ENCODE measurements at places on chromosomes 2 and 18.

- DNase-seq: no peak
Measured at GRCh38 chr2:151905963-151906632, 77.9 kb upstream of the ARL5A start.

- DNase-seq: no peak
Measured at GRCh38 chr2:68103030-68103708, 40.4 kb upstream of the C1D start.

DNA sequence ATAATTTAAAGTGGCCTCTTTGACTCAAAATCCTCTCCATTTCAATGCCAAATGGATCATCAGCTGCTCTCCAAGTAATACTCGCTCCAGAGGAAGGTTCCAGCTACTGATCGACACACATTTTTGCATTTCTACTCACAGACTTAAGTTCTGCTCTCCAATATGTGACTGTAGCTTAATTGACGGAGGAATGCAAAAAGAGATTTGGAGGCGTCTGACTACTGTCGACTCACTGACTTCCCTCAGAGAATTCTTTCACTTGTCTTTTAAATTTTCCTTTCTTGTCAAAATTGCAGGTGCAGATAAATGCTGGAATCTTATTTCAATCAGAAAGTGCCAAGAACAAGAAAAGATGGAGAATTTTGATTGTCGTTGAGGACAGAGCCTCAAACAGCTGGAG is 84.1 kb upstream of the PAPOLG start:
- no peak for DNase-seq

GRCh38 chr2:64296695-64297346 is 152.6 kb upstream of the PELI1 start:
- no peak for DNase-seq

DNA sequence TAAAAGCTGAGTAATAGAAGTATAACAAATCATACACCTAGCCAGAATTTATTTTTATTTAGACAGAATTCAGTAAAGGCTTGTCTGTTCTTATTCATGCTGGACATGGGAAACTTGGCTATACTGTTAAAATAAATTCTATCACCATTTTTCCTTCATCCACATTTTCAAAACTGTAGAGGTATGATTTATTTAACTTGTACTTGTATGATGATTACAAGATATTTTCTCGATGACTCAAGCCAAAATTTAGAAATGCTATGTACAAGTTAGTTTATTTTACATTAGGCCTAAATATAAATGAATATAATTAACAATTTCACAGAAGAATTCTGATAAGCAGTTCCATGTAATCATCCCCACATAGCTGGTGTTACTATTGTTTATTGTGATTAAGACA is 194.8 kb upstream of the DOK6 start:
- DNase-seq: no peak

GRCh38 chr2:230946429-230947234 is 21.6 kb upstream of the GPR55 start:
- no peak for DNase-seq

DNA sequence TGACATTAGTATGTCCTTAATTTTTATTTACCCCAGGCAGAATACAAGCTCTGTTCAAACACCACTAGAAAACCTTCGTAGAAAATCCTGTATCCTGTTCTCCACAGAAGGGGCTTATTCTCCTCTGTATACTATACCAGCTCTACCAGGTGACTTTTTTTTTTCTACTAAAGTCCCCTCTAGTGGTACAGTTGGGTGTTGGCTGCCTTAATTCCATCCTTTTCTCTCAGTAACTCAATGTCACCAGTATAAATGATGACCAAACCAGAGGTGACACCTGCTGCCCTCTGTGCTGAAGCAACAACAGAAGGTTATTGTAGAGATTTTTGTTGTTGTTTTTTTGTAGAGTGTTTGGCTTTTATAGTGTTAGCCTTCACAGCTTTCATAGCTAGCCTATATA is 1322.0 kb downstream of the LRP1B start:
- no peak for DNase-seq

DNA sequence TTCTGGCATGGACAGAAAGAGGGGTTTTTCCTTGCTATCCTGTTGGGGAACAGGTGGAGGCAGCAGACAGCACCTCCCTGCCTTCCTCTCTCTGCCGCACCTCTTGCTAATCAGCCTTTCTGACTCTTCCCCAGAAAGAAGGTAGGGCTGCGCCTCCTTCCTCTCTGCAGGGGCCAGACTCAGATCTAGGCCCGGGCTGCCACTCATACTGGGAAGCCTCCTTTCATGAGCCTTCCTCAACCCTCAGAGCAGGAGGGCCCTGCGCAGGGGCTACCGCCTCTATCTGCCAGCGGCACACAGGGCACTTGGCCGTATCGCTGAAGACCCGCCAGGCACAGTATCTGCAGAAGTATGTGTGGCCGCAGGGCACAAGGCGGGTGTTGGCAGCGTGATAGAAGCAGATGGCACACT is 7.1 kb downstream of the NEURL3 start:
- DNase-seq: no peak

DNA sequence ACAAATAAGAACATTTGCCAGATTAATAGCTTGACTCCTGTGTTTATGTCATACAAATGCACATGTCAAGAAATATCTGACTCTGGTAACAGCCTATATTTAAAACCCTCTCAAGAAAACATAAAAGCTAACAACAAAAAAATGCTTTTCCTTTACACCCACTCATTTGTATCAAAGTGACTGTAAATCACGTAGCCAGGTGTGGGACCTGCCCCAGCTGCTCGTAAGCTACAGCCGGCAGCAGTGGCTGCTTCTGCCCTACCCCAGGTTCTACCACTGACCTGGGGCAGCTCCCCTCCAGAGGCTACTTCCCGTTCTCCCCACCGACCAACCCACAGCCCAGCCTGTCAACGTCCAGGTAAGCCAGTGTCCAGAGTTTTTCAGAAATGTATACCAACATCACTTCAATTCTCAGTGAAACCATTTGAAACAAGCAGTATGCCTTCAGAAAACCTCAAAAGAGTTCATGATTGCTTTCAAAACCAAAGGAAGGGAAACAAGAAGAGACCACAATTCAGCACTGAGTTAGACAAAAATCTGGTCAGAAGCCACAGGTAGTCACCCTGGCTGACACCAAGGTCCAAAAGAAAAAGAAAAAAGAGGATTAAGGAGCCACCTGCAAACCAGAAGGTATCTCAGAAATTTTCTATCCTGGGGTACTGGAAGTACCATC is 40.4 kb downstream of the KIDINS220 start:
- DNase-seq: no peak

DNA sequence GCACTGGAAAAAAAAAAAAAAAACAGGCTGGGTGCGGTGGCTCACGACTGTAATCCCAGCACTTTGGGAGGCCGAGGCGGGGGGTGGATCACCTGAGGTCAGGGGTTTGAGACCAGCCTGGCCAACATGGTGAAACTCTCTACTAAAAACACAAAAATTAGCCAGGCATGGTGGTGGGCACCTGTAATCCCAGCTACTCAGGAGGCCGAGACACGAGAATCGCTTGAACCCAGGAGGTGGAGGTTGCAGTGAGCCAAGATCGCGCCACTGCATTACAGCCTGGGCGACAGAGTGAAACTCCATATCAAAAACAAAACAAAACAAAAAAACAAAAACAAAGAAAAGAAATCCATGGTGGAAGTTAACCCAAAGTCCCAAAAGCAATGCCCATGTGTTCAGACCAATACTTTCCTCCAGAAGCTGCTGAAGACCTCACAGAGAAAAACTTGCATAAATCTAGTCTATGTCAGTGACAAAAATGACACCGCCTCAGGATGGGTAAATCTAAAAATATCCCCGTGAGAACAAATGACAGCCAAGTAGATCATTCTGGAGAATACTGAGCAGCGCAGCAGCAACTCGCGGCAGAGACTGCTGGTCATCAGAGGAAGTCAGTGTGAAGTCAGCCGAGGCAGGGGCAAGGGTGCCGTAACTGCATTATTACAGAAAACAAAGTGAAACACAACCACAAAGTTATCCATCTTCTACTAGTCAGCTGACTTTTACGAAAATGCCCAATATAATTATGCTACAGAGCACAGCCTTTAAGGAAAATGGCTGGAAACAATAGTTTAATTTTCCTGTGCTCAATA is 41.0 kb downstream of the LPIN2 start:
- DNase-seq: no peak

DNA sequence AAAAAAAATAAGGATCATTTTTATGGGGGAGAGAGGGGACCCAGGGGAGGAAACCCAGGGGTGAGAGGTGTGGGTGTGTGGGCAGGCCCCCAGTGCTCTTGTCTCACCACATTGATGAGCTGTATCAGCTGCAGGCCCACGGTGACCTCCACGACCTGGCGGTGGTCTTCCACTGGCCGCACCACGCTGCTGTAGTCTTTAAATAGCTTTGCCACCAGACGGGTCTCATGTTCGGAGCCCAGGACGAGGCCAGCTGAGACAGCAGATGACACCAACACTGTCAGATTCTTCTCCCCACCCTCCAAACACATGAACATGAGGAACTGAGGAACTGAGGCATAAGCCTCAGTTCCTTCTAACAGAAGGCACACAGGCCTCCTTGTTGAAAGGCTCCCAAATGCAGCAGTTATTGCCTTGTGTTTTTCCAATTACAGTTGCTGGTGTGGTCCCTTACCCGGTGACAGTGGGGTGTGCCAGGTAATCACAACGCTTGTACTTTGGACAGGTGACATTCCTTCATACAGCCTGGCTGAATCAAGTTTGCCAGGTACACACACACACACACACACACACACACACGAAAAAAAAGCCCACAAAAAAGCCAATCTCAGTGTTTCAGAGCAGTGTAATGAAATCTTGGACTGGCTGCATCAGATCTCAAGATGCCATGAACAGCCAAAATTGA is 4.7 kb downstream of the CHRNA1 start:
- DNase-seq: no peak

DNA sequence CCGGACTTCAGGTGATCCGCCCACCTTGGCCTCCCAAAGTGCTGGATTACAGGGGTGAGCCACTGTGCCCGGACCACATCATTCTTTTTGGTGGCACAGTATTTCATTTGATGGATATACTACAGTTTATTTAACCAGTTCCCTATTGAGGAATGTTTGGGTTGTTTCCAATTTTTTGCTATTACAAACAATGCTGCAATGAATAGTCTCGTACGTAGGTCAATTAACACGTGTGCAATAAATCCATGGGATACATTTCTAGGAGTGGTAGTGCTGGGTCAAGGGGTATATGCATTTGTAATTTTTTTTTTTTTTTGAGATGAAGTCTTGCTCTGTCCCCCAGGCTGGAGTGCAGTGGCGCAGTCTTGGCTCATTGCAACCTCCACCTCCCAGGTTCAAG is 28.4 kb upstream of the XPO1 start:
- DNase-seq: no peak

DNA sequence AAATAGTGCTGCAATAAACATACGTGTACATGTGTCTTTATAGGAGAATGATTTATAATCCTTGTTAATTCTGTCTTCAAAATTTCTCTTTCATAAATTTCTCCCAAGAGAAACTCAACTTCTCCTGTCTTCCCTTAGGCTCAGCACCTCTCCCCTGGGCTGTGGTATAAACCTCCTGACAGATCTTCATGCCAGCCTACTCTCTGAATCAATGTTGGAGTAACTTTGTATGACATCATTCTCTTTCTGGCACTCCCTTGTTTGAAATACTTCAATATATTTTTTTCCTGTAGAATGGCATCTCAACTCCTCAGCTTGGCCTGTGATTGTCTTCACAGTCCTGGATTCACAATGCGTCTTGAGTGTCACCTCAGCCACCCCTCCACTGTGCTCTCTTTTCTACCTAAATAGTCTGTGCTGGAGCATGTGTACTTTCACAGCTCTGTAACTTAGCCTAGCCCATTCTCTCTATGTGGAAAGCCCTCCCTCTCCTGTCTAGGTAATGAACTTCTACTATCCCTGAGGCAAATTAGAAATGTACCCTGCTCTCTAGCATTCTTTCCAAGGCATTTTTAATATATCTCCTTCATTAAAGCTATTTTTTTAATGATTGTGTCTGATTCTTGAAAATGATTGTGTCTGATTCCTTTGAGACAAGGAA is 649.9 kb upstream of the FANCL start:
- no peak for DNase-seq

DNA sequence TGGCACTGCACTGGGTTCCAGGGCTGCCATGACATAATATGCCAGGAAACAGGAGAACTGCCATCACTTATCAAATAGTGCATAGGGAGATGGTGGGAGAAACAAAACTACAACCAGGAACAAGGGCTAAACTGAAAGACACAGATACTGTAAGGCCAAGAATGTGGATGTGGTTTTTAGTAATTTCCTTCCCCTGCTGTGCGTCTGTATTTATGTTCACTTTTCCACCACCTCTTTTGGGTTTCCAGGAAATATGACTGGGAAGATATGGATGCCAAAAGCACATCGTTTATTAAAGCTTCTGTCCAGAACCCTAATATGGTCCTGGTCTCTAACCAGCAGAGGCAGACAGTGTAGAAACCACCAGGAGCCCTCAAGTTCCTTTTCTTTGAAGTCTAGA is 759.7 kb upstream of the FANCL start:
- no peak for DNase-seq

DNA sequence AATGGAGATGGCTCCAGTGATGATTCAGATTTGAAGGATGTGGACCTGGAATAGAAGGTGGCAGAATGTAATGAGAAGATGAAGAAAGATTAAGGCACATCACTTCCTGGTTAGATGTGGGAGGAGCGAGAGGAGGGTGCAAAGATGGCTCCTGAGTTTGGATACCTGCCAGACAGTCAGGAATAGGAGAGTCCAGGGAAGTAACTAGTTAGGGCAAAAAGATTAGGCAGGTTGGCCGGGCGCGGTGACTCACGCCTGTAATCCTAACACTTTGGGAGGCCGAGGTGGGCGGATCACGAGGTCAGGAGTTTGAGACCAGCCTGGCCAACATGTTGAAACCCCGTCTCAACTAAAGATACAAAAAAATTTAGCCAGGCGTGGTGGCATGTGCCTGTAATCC is 5.6 kb downstream of the C2orf74 start:
- no peak for DNase-seq

- DNase-seq: no peak
Measured at GRCh38 chr2:203664029-203664755, 42.2 kb upstream of the CD28 start.

DNA sequence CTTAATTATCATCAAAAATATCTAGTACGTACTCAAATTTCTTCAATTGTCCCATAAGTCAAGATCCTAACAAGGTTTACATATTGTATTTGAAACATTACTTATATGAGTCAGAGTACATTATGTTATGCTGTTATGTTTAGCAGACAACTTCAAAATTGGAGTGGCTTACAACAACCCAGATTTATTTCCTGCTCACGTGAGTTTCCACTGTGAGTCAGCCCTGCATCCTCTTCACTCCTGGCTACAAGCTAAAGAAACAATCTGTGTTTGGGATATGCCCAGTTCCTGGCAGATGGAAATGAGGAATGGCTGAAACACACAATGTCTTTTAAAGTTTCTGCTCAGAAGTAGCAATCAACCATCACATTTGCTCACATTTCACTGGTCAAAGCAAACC is 31.5 kb upstream of the TANC1 start:
- DNase-seq: no peak
